ENCODE measurements at places on chromosomes 2 and 18.

GRCh38 chr2:164785457-164785856 is 56.2 kb downstream of the COBLL1 start:
- no peak for DNase-seq

DNA sequence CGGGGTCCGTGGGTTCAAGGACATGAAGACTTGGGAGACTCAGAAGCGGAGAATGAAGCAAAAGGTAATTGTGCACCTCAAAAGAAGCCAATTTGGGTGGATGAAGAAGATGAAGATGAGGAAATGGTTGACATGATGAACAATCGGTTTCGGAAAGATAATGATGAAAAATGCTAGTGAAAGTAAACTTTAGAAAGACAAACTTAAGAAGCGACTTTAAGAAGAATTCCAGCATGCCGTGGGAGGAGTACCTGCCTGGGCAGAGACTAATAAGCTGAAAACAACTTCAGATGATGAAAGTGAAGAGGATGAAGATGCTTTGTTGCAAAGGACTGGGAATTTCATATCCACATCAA is 43.5 kb downstream of the PSTPIP2 start:
- DNase-seq, result no peak

- DNase-seq, result no peak
Observed at GRCh38 chr2:226953206-226953605, 117.4 kb downstream of the RHBDD1 start.

DNA sequence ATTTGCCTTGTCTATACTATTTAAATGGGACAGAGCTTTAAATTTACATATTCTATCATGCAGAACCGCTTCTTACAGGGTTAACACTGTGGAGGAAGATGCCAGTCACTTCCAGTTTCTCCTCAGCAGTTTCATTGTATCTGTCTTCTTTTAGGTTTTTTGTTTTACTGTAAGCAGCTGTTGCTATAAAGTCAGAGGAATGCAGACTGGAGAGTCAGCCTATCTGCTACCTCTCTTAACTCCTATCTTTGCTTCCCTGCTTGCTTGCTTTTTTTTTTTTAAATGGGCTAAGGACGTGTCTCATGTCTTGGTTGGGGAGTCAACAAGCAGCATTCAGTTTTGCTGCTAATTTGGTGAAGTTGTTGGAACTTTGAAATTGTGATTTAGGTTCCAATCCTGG is 8.9 kb downstream of the EPC2 start:
- DNase-seq, result no peak

- no peak for DNase-seq
Observed at GRCh38 chr2:233363744-233364235, 9.5 kb downstream of the DGKD start.

GRCh38 chr2:182592691-182593393 is 123.2 kb upstream of the DNAJC10 start:
- DNase-seq, result no peak

DNA sequence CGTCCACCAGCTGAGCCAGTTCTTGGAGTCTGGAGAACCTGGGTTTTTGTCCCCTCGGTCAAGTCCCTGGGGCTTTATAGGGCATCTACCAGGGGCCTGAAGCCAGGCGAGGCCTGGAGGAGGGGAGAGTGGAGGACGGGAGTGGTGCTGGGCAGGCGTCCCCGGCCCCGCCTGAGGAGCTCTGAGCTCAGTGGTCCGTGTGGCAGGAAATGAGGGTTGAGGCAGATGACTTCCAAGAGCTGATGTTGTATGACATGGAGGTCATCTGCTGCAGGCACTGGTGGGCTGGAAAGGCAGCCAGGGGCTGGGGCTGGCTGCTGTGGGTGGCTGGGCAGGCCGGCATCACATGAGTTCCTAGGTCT is 118.5 kb upstream of the HS6ST1 start:
- no peak for DNase-seq

DNA sequence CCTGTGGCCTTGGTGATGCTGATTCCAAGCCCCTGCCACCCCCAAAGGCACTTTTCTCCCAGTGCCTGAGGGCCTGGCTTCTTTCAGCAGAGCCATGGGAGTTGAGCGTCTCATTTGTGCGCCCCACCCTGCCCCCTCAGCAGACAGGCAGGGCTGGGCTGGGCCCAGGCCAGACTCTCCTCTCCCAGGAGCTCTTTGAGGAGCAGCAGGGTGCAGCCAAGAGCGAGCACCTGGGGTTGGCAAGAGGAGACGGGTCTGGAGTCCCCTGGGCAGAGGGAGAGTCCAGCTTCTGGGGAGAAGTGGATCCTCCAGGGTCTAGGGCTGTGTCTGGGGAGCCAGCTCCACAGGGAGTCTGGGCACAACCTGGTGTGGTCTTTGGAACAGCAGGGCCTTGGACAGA is 21.2 kb downstream of the NPPC start:
- no peak for DNase-seq

DNA sequence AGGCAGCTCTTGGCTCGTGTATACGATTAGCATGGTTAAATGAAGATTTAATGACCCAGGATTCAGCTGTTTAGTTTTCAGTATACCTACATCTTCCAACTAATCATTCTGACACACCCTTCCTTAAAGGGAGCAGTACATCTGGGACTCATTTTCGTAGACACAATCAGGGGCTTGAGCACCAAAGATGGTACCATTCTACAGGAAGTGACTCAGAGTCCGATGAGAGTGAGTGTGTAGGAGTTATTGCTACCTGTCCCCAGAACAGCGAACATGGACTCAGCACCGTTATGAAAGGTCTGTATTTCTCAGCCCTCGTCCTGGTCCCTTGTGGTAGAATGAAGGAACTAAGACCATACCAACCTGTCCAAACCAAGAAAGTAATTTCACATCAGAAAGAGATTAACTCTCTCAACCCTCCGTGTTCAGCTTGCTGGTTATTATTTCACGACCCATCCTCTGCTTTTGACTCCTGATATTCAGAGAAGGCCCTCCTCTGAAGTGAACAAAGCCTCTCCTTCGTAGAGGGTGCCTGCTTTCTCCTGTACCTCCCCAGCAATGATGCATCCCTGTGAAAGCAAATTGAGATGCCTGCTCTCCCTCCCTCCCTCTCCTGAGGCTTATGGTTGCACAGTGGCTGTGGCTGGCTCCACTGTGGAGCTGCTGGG is 214.8 kb downstream of the MTX2 start:
- no peak for DNase-seq

DNA sequence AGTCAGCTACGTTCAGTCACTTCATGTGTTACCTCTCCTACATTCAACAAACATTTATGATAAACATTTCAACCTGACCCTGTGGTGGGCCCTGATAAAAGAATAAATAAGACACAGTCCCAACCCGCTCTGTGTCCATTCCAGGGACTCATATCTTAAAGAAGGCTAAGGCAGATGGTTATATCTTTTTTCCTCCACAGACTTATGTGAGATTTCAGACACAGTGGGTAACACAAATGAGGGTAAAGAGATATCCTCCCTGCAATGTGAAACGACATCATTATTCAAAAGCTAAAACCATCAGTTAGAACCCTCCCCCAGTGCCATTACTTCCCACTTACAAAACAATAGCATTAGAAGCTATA is 11.1 kb upstream of the HNRNPLL start:
- DNase-seq, result no peak

GRCh38 chr2:159849160-159849813 is 51.3 kb upstream of the CD302 start:
- no peak for DNase-seq

DNA sequence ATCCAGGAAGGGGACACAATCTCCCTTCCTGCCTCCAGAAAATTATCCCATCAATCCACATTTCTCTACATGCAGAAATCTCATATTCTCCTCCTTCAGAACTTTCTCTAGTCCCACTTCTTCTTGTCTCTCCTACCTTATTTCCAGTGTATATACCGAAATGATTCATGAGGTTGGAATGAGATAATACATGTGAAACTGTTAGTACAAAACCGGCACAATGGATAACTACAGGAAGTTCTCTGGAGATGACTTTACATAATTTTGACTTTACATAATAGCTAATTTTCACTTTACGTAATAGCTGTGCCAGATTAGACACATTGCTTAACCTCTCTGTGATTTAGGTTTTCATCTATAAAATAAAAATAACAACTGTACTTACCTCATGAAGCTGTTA is 801.3 kb downstream of the ERBB4 start:
- DNase-seq, result no peak

DNA sequence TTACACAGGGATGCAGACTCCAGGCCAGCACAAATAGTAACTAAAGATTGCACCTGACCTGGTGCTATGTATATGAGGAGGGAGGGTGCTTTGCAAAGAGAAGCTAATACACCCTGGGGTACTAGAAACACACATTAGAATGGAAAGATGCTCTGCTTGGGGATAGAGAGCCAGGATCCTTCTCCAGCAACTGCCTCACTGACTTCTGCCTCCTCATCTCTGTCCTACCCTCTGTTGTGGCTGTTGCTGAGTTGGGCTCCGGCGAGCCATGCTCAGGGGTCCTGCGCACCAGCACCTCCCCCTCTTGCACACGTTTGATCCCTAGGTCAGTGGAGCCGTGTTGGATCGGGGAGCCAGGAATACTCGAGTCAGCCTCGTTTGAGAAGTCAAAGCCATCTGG is 23.7 kb upstream of the ORC2 start:
- no peak for DNase-seq

DNA sequence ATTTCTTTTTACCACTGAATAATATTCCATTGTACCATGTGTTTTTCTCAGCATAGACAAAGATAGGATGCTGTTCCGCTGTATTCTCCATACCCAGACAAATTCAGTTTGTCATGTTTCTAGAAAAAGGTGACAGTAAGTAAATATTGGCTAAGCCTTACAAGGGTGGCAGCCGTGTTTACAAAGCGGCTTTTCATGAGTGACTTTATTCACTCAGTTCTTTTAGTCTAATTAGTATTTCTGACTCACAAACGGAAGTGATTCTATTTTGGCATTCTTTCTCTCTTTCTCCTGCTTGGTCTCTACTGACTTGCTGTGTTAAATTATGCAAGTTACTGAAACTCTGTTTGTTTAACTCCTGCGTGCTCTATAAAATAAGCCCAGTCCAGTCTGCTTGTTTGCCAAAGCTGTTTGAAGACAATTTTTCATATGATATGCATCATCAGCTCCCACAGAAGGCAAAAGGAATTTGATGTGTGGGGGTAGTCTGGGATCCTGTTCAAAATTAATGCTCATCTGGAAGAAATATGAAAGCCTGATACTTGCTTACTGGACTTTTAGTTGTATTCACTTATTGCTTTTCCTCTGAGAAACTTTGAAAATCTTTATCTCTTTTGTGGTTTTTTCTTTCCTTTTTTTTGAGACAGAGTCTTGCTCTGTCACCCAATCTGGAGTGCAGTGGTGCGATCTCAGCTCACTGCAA is 2.3 kb upstream of the PLEKHH2 start:
- DNase-seq, result no peak

DNA sequence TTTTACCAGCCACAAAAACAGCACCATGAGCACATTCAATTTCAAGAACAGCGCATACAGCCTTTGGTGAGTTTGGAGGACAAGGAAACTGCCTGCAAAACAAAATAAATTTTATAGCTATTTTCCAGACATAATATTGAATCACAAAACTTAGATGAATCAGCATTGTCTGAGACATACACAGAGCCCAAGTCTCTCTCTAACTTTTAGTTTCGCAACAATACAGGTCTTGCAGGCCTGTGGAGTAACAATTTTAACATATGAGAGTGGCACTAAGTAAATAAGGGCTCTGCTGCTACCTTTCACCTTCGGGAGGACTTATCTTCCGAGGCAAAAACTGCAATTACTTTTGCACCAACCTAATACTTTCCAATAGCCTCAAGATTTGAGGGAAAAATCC is 56.1 kb upstream of the PEX13 start:
- no peak for DNase-seq

- no peak for DNase-seq
Observed at GRCh38 chr2:192139813-192140212, 54.9 kb downstream of the TMEFF2 start.

DNA sequence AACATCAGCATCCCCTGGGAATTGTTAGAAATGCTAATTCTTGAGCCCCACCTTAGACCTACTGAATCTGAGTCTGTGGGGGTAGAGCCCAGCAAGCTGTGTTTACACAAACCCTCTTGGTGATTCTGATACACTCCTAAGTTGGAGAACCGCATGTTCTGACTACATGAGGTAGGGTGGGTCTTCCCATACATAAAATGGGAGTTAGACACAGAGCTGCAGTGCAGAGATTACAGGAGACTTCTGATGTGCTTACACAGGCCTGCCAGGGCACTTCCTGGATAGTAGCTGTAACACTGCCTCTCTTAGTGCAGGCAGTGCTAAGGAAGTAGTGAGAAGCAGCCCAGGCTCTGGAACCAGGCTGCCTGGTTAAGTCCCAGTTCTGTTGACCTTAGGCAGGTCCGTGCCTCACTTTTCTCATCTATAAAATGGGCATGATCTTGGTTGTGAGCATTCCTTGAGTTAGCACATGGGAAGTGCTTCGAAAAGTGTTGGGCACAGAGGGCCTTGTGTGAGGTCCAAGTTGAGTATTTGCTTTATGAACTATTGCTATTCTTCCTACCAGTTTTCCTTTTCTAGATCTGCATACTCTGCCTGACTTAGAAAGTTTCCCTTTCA is 67.3 kb downstream of the GLI2 start:
- DNase-seq, result no peak

DNA sequence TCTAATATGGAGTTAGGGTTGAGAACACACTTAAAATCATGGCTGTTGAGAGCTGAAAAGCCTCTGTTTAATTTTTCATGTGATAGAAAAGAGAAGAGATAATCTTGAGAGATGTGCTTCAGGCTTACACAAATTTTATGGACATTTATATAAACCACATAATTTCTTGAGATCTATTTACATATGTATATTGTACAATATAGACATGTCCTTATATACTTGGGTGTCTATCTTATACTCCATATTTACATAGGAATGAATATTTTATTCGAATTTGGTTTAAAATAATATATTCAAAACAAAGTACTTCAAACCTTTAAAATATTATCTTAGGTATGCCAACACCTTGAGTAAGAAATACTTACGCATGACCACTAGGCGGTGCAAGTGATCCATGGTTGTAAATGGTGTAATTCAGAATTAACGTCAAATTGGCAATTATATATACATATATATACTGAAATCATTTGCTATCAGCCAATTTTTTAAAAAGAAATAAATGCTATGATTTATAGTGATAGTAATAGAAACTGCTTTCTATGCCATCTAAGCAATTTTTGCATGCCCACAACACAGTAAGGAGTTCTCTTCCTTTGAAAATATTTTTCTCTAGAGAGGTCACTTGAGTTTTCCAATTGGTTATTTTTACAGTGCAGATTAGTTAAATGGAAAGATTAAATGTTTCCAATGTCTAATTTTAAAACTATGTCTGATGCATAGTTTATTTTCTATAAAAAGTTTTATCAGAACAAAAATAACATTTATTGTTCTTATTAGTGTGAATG is 37.6 kb upstream of the SPAG16 start:
- no peak for DNase-seq

DNA sequence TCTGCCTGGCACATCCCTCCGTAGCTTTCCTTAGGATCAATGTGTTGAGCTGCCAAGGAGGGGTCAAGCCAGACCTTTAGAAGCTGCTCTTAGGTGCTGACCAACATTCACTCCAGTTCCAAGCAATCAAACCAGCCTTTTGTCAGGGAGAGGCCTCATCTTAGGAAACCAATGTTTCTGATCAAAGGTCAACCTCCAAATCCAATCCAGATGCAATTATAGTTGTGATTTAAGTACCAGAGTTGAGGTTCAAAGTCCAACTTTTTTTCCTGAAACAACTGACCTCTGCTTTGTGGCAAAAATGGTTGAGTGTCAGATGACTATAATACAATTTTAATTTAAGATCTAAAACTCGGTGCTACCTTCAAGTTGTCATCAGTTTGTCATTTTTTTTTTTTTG is 303.4 kb downstream of the ALK start:
- no peak for DNase-seq

- DNase-seq, result no peak
Observed at GRCh38 chr2:20143263-20143662, 81.7 kb downstream of the SDC1 start.

GRCh38 chr18:24370120-24370519 is 27.5 kb downstream of the OSBPL1A start:
- no peak for DNase-seq

All from GM12864 (cell line).